ENCODE measurements at places on chromosomes 7 and 10. TPM values are rescaled to one million over a fixed set of nuclear protein-coding genes. Genes with fewer than 3 reads are reported as not detected.

DNA sequence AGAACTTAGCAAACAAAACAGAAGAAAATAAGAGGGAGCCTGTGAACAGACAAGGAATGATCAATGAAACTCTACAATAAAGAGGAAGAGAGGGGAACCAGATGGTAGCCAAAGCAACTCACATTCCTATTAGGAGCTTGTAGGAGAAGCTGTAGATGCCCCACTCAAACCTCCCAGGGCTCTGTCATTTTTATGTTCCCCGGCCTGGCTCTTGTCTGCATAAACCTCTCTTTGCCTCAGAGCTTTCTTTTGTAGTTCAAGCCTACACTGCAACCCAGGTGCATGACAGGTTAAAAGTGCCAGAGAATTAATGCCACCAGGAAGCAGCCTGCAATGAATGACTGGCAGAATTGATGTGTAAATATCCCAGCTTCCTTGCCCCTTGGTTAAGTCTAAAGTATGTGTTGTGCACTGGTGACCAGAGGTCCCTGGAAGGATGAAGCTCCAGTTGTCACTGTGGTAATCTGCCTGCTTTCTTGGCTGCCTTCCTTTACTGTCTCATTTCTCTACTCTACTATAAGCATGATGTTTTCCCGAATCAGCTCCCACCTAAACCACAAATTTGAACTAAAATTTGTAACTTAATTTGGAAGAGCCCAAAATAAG lies 40.4 kb downstream of the HDAC9 start:
- no peak for DNase-seq

DNA sequence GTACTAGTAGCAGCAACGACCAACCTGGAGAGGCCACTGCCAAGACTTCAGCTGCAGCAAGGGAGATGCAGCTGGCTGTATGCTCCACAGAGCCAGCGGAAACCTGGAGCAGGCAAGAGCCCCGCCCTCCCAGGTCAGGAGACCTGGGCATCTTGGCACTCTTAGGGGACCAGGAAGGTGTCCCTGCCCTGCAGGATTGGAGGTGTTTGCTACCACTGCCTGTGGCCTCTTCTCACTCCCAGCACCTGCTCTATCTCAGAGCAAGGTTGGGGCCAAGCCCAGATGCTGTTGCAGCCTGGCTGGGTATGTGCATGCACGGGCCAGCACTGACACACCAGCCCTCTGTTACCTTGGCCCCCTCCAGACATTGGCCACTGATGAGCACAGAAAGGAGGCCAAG lies 1512.8 kb downstream of the REEP3 start:
- DNase-seq: no peak

DNA sequence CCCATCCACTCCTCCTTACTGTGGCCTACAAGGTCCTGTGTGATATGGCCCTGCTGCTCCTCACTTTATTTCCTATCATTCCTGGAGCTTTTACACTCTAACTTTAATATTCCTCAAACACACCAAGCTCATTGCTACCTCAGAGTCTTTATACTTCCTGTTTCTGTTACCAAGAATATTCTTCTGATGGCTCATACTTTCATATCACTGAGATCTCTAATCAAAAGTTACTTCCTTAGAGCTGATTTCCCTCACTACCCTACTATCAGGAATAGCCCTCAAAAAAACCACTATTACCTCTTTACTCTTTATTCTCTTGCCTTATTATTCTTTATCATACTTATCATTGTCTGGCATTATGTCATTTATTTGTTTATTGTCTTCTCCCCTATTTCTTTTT lies 5.8 kb upstream of the PPP3CB start:
- DNase-seq: no peak

- DNase-seq: no peak
Measured at GRCh38 chr10:45425621-45426563, 51.9 kb downstream of the ALOX5 start.

GRCh38 chr10:110944792-110945396 lies 25.5 kb downstream of the SHOC2 start:
- DNase-seq: no peak

- DNase-seq: no peak
Measured at GRCh38 chr10:95341716-95342130, 50.9 kb upstream of the PDLIM1 start.

DNA sequence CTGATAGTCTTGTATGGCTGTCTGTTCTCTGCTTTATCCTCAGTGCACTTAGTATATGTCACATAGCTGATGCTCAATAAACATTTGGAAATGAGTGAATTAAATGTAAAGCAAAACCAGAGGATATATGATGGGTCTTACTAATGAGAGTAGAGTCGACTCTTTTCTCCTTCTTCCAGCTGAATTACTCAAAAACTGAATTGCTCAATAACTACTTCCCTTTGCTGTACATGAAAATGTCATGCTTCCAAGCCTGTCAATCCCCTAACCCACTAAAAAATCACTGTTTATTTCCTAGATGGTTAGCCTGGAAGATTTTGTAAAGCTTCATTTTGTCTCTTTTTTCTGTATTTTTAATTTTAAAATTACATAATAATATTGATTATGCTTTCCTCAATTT lies 88.0 kb downstream of the OR13A1 start:
- DNase-seq: no peak

- DNase-seq: no peak
Measured at GRCh38 chr10:86359111-86359510, 7.5 kb downstream of the GRID1 start.

GRCh38 chr10:43155741-43156140 lies 17.5 kb downstream of the CSGALNACT2 start:
- DNase-seq: no peak

DNA sequence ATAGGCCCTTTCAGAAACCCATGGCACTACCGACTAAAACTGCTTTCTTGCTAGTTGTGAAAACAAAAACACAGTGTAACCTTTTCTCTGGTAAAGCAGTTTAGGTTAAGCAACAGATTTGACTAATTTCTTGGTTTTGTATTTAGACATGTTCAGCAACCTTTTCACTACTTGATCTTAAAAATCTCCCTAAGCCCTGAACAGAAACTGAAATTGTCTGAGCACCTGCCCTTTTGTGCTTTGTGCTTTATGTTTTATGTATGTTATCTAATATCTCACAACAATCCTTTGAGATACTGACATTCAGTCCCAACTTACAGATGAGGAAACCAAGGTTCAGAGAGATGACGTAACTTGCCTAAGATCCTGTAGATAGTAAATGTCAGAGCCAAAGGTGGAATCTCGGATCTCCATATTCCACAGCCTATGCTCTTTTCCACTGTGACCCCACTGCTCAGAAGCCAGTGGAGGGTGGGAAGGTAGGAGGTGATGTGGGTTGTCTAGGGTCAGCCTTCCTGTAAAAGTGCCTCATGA lies 146.6 kb downstream of the LCOR start:
- no peak for DNase-seq

DNA sequence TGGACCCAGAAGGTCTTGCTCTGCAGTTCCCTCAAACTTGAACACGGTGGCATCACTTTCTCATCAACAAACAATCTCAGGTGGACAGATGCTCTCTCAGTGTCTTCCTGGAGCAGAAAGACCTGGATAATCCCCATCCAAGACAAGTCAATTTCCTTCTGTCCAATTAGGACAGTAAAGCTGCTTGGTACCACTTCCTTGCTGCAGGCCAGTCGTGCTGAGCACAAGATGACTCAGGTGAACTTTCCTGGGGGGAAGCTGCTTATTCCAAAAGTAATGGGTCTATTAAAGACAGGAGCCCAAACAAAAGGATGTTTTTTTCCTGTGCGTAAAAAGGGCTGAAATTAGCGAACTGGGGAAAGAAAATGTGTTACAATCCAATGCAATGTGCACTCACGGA lies 107.6 kb upstream of the AFAP1L2 start:
- DNase-seq: no peak

DNA sequence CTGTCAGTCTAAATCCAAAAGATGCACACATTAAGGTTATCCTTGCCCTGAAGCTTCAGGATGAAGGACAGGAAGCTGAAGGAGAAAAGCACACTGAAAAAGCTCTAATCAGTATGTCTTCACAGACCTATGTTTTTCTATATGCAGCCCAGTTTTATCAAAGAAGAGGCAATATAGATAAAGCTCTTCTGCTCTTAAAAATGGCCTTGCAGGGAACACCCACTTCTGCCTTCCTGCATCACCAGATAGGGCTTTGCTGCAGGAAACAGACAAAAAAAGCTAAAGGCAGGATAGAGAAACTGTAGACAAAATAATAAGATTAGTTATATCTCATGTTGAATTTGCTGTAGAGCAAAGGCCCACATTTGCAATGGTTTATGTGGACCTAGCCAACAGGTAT lies 14.9 kb upstream of the IFIT1B start:
- no peak for DNase-seq

DNA sequence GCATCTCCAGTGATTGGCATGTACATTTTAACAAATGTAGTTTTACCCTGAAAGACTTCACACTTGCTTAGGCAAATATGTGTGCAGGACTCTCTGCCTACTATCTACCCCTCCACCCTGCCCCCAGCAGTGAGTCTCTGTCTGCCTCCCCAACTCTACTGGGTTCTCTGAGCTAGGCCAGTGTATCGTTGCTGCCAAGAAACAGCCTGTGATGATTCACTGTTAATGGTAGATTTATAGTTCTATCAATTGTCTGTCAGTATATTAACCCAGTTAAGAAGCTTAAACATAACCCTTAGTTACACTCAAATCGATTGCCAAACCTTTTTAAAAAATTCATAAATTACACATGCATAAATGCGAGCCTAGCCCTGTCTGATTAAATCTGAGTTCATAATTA lies 137.0 kb downstream of the SND1 start:
- DNase-seq: no peak

GRCh38 chr7:44854644-44855364 lies 6.9 kb upstream of the H2AZ2 start:
- DNase-seq: no peak

- DNase-seq: no peak
Measured at GRCh38 chr10:89357096-89357495, 20.8 kb upstream of the IFIT1B start.

DNA sequence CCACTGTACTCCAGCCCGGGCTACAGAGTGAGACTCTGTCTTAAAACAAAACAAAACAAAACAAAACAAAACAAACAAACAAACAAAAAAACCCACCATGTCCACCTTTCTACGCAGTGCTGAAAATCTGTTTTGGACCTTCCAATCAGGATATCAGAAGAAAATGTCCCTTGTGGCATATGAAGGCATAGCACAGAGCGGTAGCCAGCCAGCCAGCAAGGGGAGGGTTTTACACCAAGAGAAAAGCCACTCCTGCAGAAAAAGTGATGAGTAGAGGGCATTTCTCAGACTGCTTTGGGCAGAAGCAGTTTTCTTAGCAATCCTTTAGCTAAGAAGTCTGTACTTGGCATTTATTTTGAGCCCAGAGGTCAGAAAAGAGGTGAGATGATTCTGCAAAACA lies 612.2 kb downstream of the TYW1 start:
- no peak for DNase-seq

DNA sequence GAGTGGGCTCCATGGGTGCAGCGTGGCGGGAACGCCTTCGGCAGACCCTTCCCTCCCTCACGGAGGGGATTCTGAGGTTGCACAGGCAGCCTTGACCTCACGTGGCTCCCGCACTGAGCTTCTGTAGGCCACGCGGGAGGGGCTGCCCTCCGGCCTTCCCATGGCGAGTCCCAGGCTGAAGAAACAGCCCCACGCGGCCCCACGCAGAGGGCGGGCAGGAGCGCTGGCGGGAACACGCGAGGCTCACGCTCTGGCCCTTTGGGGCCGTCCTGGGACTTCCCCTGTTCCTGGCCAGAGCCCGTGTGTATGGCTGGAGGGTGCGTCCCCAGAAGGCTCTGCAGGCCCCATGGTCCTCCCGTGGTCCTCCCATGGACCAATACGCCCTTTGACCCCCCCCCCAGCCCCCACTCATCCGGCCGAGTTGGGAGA lies 21.7 kb upstream of the NKX6-2 start:
- DNase-seq: peak; percentile 79

DNA sequence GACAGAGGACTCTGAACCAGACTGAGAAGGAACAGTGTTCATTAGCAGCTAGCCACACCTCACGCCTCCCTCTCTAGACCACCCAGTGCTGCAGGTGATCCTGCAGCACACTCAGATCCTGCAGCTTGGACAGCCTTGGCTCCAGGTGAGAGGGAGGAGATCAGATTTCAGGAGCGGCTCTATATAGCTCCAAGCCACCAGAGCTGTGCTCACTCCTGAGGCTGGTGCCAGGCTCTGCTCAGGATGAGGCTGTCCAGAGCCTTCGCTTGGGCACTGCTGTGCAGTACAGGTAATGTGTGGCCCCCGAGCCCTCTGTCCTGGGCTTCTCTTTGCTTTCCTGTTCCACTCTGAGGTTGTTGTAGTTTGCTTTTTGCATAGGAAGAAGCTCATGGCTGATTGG lies 42.4 kb downstream of the C10orf120 start:
- DNase-seq: peak; percentile 18

DNA sequence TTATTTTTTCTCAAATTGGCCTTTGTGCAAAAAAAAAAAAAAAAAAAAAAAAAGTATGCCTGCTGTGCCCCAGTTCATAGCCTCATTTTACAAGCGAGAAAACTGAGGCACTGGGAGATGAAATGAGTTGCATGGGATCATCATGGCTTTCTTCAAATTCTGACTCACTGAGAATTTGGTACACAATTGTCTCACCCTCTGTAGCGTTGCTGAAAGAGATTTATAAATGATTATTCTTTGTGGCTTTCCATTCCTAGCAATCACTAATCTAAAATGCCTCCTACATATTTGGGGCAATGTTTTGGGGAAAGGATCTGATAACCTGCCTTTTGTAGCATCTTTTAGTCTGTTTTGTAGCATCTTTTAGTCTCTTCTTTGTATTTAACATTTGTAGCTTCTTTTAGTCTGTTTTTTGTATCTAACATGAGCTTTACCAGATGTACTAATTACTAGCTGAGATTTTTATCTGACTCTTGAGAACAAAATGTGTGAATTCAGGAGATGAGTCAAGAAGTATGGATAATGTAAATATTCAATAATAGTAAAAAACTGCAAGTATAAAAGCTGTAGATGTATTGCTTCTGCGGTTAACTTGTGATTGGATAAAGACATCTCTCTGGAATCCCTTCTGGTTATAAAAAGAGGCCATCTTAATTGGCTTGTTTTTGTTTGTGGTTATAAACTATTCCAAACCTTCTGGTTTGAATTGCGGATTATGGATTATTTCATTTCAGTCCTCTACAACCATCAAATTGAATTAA lies 161.4 kb downstream of the ARID5B start:
- no peak for DNase-seq

GRCh38 chr7:133355325-133355708 lies 102.4 kb downstream of the EXOC4 start:
- no peak for DNase-seq

GRCh38 chr7:12581897-12582296 lies 11.4 kb downstream of the SCIN start:
- no peak for DNase-seq

DNA sequence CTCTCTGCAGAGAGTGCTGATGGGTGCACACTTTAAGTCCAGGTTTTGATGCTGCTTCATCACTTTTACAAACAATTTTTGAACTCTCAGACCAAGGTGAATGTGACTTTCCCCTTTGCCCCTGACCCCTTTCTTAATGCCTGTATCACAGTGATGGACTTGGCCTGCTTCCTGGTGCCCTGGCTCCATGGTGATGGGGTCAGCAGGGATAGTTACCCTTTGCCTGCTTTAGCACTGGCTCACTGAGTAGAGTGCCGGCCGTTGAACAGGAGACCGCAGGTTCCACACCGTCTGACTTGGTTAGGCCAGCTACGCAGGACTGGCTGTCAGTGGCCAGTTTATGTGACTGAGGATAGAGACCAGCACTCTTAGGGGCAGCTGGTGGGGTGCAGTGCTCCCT lies 40.1 kb downstream of the LRGUK start:
- DNase-seq: no peak

Gene TDRD1
- not detected for total RNA-seq

Gene CLEC2L
- total RNA-seq: not detected

Gene SHTN1
- 40.9 TPM for total RNA-seq

Gene NANOS1
- total RNA-seq: not detected
